Lung (tissue), 17 donors: ENCODE measurements at places on chromosomes 4 and X. TPM values are rescaled to one million over a fixed set of nuclear protein-coding genes. Genes with fewer than 3 reads are reported as not detected.

Gene PCSK1N
- 10.7 TPM for total RNA-seq

Gene ADH1A
- 1.4 TPM for total RNA-seq

Gene UGT2B15
- total RNA-seq, result not detected

Gene TGIF2LX
- not detected for total RNA-seq

Gene GYG2
- total RNA-seq, result 4.6 TPM

Gene RHOXF2
- total RNA-seq, result not detected

Gene MSANTD1
- 1.4 TPM for total RNA-seq

Gene HOPX
- 450 TPM for total RNA-seq

Gene FAM9B
- total RNA-seq, result not detected

Gene PRMT9
- total RNA-seq, result 8.0 TPM

Gene FGG
- total RNA-seq, result 0.91 TPM

Gene FOXR2
- not detected for total RNA-seq

Gene HPGDS
- total RNA-seq, result 7.0 TPM

Gene PPP1R2C
- not detected for total RNA-seq

Gene TRPC5OS
- not detected for total RNA-seq

Gene VBP1
- 50.7 TPM for total RNA-seq

Gene TLR8
- 5.2 TPM for total RNA-seq

Gene FHIP1A
- total RNA-seq, result 21.8 TPM

Gene GAGE1
- total RNA-seq, result 0.49 TPM

Gene SSR4
- 84.2 TPM for total RNA-seq

Gene FGF2
- 11.6 TPM for total RNA-seq

Gene ATOH1
- total RNA-seq, result not detected

Gene CCNA2
- total RNA-seq, result 1.4 TPM

Gene KIAA0232
- total RNA-seq, result 34.6 TPM

Gene CXXC4
- 2.1 TPM for total RNA-seq

Gene ADH6
- total RNA-seq, result 2.2 TPM

Gene FREM3
- total RNA-seq, result 0.12 TPM

Gene POF1B
- 1.6 TPM for total RNA-seq

Gene KCND1
- total RNA-seq, result 1.4 TPM

Gene SHOX
- total RNA-seq, result not detected

Gene BRS3
- total RNA-seq, result not detected

Gene LUZP4
- not detected for total RNA-seq

Gene WDFY3
- 116 TPM for total RNA-seq

Gene MANBA
- 39.5 TPM for total RNA-seq

Gene DUSP21
- not detected for total RNA-seq

Gene HSFX3
- not detected for total RNA-seq

Gene NLGN3
- total RNA-seq, result 1.5 TPM

Gene F8A2
- total RNA-seq, result not detected

Gene CT45A10
- total RNA-seq, result not detected
